ENCODE measurements at places on chromosomes 7 and 10. TPM values are rescaled to one million over a fixed set of nuclear protein-coding genes. Genes with fewer than 3 reads are reported as not detected.

The MPP7 gene
- 2.9 TPM for total RNA-seq

The LIPF gene
- not detected for total RNA-seq

- no peaks in the 10 kb centered on the region for H3K27me3 ChIP-seq
- no peak overlapping the region for H3K27ac ChIP-seq
- H3K4me1 ChIP-seq: peaks cover 16% of the 10 kb centered on the region
- H3K4me3 ChIP-seq: peak overlapping the region; percentile 16
These were observed 34.2 kb downstream of the PARD3 start for GRCh38 chr10:34780818-34781380.

- H3K36me3 ChIP-seq: no peaks in the 10 kb centered on the region
- H3K27me3 ChIP-seq: no peaks in the 10 kb centered on the region
- DNase-seq: no peak
- no peak overlapping the region for H3K4me3 ChIP-seq
These were observed 196.9 kb upstream of the RHOBTB1 start for GRCh38 chr10:61140765-61141392.

GRCh38 chr10:69958556-69958902 is 94.1 kb upstream of the MACROH2A2 start:
- H3K27ac ChIP-seq: no peak overlapping the region
- H3K36me3 ChIP-seq: no peaks in the 10 kb centered on the region
- H3K4me3 ChIP-seq: no peak overlapping the region
- H3K4me1 ChIP-seq: no peaks in the 10 kb centered on the region

The ABCB8 gene
- total RNA-seq: 17.6 TPM

DNA sequence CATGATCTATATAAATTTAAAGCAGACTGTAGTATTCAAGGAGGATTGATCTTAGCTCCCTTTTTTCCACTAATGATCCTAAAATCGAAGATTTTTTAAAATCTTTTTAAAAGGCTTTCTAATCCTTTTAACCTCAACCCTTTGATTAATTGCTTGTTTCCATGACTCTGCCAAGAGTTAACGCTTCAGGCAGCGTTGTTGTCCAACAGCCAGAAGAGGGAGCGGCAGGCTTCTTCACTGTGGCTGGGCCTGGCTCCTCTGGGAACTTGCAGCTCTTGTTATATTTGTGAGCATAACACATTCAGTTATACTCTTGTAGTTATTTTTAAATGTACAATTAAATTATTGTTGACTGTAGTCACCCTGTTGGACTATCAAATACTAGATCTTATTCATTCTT is 26.3 kb downstream of the CRCP start:
- H3K27me3 ChIP-seq: no peaks in the 10 kb centered on the region
- H3K4me3 ChIP-seq: no peak overlapping the region
- peak overlapping the region; percentile 27 for H3K27ac ChIP-seq
- H3K4me1 ChIP-seq: no peaks in the 10 kb centered on the region

GRCh38 chr10:11551916-11552602 is 59.4 kb downstream of the USP6NL start:
- no peak for DNase-seq
- H3K4me1 ChIP-seq: no peaks in the 10 kb centered on the region
- H3K4me3 ChIP-seq: no peak overlapping the region
- H3K27me3 ChIP-seq: no peaks in the 10 kb centered on the region
- peak overlapping the region; percentile 72 for H3K27ac ChIP-seq
- H3K36me3 ChIP-seq: no peaks in the 10 kb centered on the region

DNA sequence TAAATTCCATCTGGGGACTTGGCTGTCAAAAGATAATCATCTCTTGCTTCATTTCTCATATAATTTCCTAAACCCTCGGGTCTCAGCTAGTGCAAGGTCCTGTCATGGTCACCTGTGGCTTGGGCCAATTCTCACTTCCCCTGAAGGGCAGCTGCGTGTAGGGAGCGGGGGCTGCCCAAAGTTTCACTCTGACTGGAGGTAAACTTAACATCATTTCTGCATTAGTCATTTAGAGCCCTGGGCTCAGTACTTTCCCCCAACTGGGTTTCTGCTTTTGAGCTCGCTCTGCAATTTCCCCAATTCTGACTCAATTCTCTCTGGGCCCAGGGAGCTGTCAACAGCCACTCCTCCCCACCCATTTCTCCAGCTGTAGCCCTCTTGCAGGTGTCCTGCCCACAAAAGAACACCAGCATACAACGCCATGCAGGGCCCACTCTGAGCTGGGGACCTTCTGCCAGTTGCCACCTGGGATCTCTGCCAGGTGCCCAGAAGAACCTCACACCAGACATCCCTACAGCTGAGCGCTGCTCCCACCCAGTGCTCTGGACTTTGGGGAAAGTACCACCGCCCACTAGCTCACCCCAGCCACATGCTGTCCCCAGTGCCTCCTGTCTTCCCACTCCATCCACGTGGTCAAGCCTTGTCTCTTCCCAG is 37.9 kb downstream of the VOPP1 start:
- peaks cover 3% of the 10 kb centered on the region for H3K4me1 ChIP-seq
- H3K4me3 ChIP-seq: no peak overlapping the region
- no peaks in the 10 kb centered on the region for H3K36me3 ChIP-seq

GRCh38 chr10:97551271-97551670 is 21.3 kb upstream of the ANKRD2 start:
- no peaks in the 10 kb centered on the region for H3K36me3 ChIP-seq
- H3K4me1 ChIP-seq: peaks cover 7% of the 10 kb centered on the region
- no peaks in the 10 kb centered on the region for H3K27me3 ChIP-seq
- no peak overlapping the region for H3K4me3 ChIP-seq
- H3K27ac ChIP-seq: no peak overlapping the region

DNA sequence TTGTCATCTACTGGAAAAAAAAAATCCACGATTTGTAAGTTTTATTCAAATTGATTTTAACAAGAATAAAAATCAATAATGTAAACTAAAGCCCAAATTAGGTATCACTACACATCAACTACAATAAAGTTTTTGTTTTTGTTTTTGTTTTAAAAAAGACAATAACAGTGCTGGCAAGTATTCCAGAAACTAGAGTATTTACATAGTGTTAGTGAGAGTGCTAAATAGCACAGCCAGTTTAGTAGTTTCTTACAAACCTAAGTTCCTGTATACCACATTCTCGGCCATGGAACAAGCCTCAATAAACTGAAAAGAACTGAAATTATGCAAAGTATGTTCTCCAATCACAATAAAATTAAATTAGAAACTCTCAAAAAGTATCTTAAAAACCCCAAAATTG is 8.1 kb downstream of the ARHGAP12 start:
- no peaks in the 10 kb centered on the region for H3K36me3 ChIP-seq
- DNase-seq: no peak
- H3K27me3 ChIP-seq: no peaks in the 10 kb centered on the region
- no peaks in the 10 kb centered on the region for H3K4me1 ChIP-seq
- H3K4me3 ChIP-seq: no peak overlapping the region
- H3K27ac ChIP-seq: no peak overlapping the region

GRCh38 chr7:3537210-3537875 is 236.3 kb downstream of the SDK1 start:
- H3K27me3 ChIP-seq: no peaks in the 10 kb centered on the region
- no peaks in the 10 kb centered on the region for H3K36me3 ChIP-seq
- H3K4me1 ChIP-seq: no peaks in the 10 kb centered on the region
- H3K4me3 ChIP-seq: no peak overlapping the region
- DNase-seq: no peak

- DNase-seq: no peak
- no peaks in the 10 kb centered on the region for H3K36me3 ChIP-seq
- H3K27ac ChIP-seq: peak overlapping the region; percentile 48
- H3K4me1 ChIP-seq: no peaks in the 10 kb centered on the region
- H3K27me3 ChIP-seq: no peaks in the 10 kb centered on the region
These were observed 269.3 kb downstream of the BICC1 start for GRCh38 chr10:58781873-58782488.

- H3K27ac ChIP-seq: no peak overlapping the region
- DNase-seq: no peak
- H3K4me1 ChIP-seq: no peaks in the 10 kb centered on the region
These were observed 303.5 kb upstream of the BMPER start for GRCh38 chr7:33601884-33602283.

GRCh38 chr7:130963339-130963738 is 229.3 kb upstream of the KLF14 start:
- no peak overlapping the region for H3K27ac ChIP-seq
- DNase-seq: no peak
- H3K36me3 ChIP-seq: no peaks in the 10 kb centered on the region
- H3K4me3 ChIP-seq: no peak overlapping the region
- H3K27me3 ChIP-seq: no peaks in the 10 kb centered on the region
- H3K4me1 ChIP-seq: peaks cover 10% of the 10 kb centered on the region

DNA sequence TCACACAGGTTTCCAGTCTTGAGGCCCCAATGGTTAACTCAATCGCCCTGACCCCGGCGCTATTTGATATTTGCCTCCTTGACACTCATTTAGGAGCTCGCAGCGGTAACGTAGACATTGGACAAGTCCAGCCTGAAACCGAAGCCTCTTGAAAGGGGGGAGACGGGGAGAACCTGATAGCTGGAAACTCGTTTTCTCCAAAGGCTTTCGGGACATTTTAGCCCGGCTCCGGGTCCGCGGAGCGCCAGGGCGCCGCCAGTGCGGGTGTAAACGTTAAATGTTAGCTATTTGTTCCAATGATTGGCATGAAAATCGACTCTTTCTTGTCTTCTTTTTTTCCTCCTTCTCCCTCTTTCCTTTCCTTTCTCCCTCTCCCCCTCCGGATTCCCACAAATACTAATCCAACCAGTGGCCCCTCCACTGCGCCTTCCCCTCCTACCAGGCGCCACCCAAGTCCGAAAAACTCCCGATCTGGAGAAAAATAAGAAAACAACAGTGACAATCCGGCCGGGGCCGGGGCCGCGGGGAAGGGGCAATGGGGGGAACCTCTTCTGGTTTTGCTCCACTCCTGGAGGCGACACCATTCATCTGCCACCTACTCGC is 17.2 kb upstream of the GATA3 start:
- no peak for DNase-seq
- H3K4me1 ChIP-seq: no peaks in the 10 kb centered on the region
- H3K4me3 ChIP-seq: no peak overlapping the region
- H3K27ac ChIP-seq: no peak overlapping the region
- H3K36me3 ChIP-seq: no peaks in the 10 kb centered on the region

- H3K4me1 ChIP-seq: no peaks in the 10 kb centered on the region
- H3K27me3 ChIP-seq: no peaks in the 10 kb centered on the region
- no peaks in the 10 kb centered on the region for H3K36me3 ChIP-seq
- no peak overlapping the region for H3K4me3 ChIP-seq
- H3K27ac ChIP-seq: no peak overlapping the region
These were observed 7.1 kb upstream of the MALSU1 start for GRCh38 chr7:23291957-23292560.

The MARCHF5 gene
- total RNA-seq: 33.5 TPM

DNA sequence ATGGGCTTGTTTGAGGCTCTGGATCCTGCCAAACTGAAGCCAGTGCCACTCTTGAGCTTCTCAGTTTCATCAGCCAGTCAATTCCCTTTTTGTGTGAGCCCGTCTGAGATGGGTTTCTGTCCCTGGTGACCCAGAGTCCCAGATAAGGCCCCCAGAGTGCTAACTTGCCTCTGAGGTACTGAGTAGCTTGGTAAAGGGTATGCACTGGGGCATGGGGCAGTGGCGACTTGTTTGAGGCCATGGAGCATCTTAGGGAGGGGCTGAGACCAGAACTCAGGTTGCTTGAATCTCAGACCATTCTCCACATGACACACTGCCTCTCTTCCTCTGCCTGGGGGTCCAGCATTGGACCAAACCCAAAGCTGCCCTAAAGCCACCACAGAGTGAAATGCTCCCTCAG is 35.2 kb upstream of the NANOS1 start:
- no peak for DNase-seq
- no peak overlapping the region for H3K27ac ChIP-seq
- H3K36me3 ChIP-seq: no peaks in the 10 kb centered on the region
- no peaks in the 10 kb centered on the region for H3K27me3 ChIP-seq

The PAX4 gene
- not detected for total RNA-seq

GRCh38 chr7:36132012-36132411 is 21.0 kb upstream of the EEPD1 start:
- DNase-seq: no peak
- no peaks in the 10 kb centered on the region for H3K36me3 ChIP-seq
- no peaks in the 10 kb centered on the region for H3K4me1 ChIP-seq
- no peak overlapping the region for H3K27ac ChIP-seq
- no peak overlapping the region for H3K4me3 ChIP-seq

GRCh38 chr10:126353666-126354065 is 34.6 kb downstream of the ADAM12 start:
- no peak overlapping the region for H3K4me3 ChIP-seq
- H3K27ac ChIP-seq: no peak overlapping the region
- H3K27me3 ChIP-seq: no peaks in the 10 kb centered on the region
- H3K4me1 ChIP-seq: no peaks in the 10 kb centered on the region
- H3K36me3 ChIP-seq: no peaks in the 10 kb centered on the region

GRCh38 chr10:75150656-75151055 is 39.2 kb downstream of the SAMD8 start:
- no peak overlapping the region for H3K27ac ChIP-seq
- H3K36me3 ChIP-seq: peaks cover 6% of the 10 kb centered on the region
- DNase-seq: no peak

GRCh38 chr10:119675483-119676170 is 24.4 kb downstream of the BAG3 start:
- peaks cover 4% of the 10 kb centered on the region for H3K36me3 ChIP-seq
- DNase-seq: no peak
- H3K27ac ChIP-seq: no peak overlapping the region
- H3K4me3 ChIP-seq: no peak overlapping the region

- H3K36me3 ChIP-seq: no peaks in the 10 kb centered on the region
- peaks cover 7% of the 10 kb centered on the region for H3K27me3 ChIP-seq
- DNase-seq: no peak
- no peak overlapping the region for H3K4me3 ChIP-seq
These were observed 201.0 kb upstream of the LYZL2 start for GRCh38 chr10:30830315-30831230.

GRCh38 chr10:130498934-130499333 is 362.7 kb downstream of the GLRX3 start:
- H3K4me3 ChIP-seq: no peak overlapping the region
- no peaks in the 10 kb centered on the region for H3K27me3 ChIP-seq
- no peak overlapping the region for H3K27ac ChIP-seq
- H3K36me3 ChIP-seq: no peaks in the 10 kb centered on the region

DNA sequence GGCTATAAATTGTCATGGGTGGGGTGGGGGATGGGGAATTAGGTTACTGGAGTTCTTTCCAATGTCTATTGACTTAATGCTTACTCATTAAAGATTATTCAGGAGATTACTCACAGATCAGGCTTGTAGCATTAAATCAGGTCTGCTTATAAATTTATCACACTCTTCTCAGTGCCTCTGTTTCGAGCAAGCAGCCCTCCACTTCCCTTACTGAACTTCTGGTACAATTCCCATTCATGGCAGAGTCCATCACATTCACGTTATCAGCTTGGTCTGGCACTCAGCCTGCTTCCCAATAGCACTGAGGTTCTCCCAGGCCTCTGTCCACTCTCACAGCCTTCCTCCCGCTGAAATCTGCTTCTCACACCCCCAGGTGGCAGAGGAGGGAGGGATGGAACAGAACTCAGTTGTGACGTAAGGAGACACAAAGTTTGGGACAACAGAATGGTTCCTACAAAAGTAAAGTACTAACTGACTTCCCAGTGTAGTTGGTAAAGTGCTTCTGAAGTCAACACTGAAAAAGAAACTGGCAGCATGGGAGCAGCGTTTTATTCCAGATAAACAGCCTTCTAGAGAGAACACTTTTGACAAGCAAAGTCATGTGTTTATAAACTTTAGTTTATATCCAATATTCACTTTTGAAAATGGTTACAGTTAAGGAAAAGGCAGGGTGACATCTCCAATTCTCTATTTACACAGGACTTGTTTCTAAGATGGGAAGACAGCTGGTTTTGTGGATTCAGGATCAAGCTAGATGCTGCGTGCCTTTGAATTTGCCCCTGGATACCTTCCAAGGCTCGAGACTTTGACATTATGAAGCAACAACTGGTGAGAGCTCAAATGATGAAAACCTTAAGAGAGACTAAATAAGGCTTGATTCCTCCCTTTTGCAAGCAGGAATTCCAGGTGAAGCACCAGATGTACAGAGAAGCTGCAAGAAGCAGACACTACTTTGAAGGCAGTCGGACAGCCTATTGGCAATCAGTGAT is 81.4 kb downstream of the ATXN7L1 start:
- H3K27ac ChIP-seq: no peak overlapping the region
- no peak for DNase-seq
- H3K27me3 ChIP-seq: no peaks in the 10 kb centered on the region
- H3K36me3 ChIP-seq: no peaks in the 10 kb centered on the region

The KCP gene
- 0.33 TPM for total RNA-seq

The FAM241B gene
- total RNA-seq: 0.48 TPM
